ENCODE measurements at places on chromosomes 4 and X. TPM values are rescaled to one million over a fixed set of nuclear protein-coding genes. Genes with fewer than 3 reads are reported as not detected.

GRCh38 chr4:1824746-1825145 lies 31.2 kb downstream of the LETM1 start:
- DNase-seq: no peak

GRCh38 chrX:119417376-119417775 lies 18.2 kb downstream of the SLC25A43 start:
- no peak for DNase-seq

The RAB33B gene
- total RNA-seq: 20.6 TPM

The MECP2 gene
- 106 TPM for total RNA-seq

The BEX5 gene
- 14.0 TPM for total RNA-seq

The OTC gene
- total RNA-seq: not detected

The BST1 gene
- 0.43 TPM for total RNA-seq

The PABPC1L2B gene
- total RNA-seq: not detected

The BMP3 gene
- total RNA-seq: not detected

Measured in CD8-positive, alpha-beta T cell (primary cell).